ENCODE measurements at places on chromosomes 1 and 21.

DNA sequence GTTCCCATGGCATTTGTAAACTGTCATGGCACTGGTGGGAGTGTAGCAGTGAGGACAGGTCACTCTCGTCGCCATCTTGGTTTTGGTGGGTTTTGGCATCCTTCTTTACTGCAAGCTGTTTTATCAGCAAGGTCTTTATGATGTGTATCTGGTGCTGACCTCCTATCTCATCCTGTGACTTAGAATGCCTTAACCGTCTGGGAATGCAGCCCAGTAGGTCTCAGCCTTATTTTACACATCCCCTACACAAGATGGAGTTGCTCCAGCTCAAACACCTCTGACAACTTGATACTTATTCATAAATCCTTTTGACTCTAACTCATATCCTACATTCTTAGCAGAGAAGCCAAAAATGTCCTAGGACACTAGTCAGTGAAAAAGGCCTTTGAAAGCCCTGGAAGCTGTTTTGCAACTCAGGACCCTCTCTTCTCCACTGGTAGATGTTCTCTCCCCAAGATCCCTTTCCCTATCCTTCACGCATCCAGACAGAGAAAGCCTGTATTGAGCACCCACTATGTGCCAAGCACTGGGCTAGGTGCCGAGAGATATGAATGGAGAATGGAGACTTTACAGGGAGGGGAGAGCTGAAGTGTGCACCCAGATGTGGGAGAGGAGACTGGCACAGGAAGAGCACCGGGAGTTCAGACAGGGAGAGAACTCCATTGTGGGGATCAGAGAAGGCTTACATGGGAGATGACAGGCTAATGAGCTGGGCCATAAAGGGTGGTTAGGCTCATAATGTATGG, 6.7 kb upstream of the CSRP1 start:
- no peak for DNase-seq

DNA sequence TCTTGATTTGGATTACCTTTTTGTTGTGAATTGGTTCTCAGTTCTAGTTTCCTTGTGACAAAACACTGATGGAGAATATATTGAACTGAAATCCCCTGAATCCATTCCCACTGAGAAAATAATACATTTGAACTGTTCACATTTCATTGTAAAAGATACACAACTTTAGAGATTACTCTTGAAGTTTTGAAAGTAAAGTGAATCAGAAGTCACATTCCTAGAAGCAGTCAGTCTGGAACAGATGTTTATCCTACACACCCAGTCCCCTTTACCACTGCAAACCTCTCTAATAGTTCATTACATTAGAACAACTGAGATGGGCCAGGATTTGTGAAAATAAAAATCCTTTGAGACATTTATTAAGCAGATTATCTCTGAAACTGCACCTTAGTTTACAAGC, 3.4 kb downstream of the RERE start:
- no peak for DNase-seq

DNA sequence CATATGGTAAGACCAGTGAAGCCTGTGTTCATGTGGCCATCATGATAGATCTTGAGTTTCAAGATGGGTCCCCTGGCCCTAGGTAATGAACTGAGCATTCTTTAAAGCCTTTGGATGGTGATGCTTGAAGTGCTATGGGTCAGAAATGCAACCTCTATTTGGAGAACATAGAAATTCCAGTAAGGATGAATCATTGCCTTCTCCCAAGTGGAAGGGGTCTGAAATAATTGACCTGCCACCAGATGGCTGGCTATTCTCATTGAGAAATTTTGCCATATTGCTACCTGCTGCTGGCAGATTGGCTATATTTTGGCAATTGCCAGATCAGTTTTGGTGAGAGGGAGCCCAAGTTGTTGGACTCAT, 739 bp upstream of the IFI6 start:
- DNase-seq, result no peak

- DNase-seq, result no peak
These were observed 35.4 kb upstream of the MYBPHL start for GRCh38 chr1:109341944-109342930.

- DNase-seq, result no peak
These were observed 248.3 kb downstream of the NUF2 start for GRCh38 chr1:163570071-163570470.

- DNase-seq, result no peak
These were observed 76.7 kb downstream of the GFI1 start for GRCh38 chr1:92409946-92410549.

DNA sequence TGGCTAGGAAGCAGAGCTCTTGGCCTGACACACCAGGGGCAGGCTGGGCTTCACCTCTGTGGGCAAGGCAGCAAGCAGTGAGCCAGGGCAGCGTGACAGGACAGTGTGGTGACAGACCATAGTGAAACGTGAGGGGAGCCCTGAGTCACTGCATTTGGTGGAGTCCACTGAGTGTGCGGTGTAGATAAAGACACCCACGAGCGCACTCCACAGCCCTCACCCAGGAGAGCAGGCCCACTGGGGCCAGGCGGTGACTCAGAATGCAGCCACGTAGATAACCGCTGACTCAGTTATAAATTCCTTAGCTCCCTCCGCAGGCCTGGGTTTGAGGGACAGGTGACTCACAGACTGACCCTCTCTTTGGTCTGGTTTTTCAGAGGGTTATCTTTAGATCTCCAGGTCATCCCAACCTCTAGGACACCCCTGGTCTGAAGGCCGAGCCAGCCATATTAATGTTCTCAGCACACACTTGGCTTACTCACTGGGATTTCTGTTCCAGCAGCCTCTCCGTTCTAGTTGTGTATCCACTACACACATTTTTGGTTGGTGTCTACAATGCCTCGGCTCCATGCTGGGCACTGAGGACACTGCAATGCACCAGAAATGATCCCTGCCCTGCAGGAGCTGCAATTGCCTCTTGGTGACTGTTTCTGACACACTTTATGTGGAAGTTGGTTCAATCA, 90.2 kb upstream of the TSPAN2 start:
- no peak for DNase-seq

- DNase-seq, result no peak
These were observed 675.1 kb upstream of the ADGRL2 start for GRCh38 chr1:81125672-81126071.

- DNase-seq, result peak; percentile 35
These were observed 186.1 kb downstream of the CLEC20A start for GRCh38 chr1:178310685-178311105.

- no peak for DNase-seq
These were observed 64.5 kb upstream of the FAM3B start for GRCh38 chr21:41251961-41252642.

GRCh38 chr1:20731057-20731991, 1.2 kb downstream of the SH2D5 start:
- DNase-seq, result peak; percentile 36

DNA sequence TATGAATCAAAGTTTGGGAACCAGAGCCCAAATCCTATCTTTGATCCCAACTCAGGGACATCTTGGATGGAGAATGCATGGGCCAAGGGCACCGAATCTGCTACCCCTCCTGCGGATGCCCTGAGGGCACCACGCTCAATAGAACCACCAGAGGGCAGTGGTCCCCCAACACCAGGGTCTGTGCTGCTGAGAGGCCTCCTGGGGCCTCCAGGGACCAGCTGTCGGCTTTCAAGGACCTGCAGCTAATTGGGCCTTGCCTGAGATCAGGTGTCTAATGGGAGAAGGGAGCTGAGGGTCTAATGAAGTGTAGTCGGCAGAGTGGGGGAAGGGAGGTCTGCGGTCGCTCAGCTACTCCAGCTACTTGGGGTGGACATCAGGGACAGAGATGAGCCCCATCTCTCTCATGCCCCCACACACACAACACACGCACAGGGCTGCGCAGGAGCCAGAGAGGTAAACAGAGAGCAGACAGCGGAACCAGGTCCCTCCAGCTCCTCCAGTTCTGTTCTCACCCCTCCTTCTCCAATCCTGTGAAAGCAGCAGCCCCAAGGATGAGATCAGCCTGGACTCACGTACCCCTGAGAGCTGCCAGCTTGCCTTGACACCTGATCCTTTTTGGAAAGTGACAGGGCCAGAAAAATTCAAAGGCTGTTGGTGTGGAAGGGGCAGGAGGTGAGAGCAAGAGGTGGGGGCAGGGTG, 34.9 kb upstream of the PPP1R15B start:
- DNase-seq, result peak; percentile 78

DNA sequence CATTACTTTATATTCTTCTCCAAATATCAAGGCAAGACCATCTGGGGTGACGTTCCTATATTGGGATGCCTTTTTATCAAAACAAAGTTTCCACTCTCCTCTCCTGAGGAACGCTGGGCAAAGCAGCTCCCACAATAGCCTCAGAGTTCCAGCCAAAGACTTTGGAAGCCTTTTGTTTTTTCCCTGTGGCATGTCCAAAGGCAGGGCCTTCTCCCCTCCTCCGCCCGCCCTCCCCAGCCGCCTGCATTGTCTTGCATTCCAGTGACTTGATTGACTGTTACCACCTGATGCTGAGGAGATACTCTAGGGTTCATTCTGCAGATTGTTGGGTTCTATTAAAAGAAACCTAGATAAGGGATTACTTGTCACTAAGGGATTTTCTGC, 43.5 kb downstream of the PROX1 start:
- DNase-seq, result no peak
